ENCODE measurements at places on chromosomes 4 and X.
A peak's percentile ranks its signal among the peaks of the same experiment; 100 is the strongest.

- DNase-seq: no peak
These were observed 20.0 kb upstream of the LEF1 start for GRCh38 chr4:108188770-108189169.

GRCh38 chr4:101649790-101650515 lies 140.6 kb upstream of the BANK1 start:
- DNase-seq: no peak

GRCh38 chrX:120023259-120023658 lies 54.2 kb downstream of the RHOXF2B start:
- DNase-seq: no peak

DNA sequence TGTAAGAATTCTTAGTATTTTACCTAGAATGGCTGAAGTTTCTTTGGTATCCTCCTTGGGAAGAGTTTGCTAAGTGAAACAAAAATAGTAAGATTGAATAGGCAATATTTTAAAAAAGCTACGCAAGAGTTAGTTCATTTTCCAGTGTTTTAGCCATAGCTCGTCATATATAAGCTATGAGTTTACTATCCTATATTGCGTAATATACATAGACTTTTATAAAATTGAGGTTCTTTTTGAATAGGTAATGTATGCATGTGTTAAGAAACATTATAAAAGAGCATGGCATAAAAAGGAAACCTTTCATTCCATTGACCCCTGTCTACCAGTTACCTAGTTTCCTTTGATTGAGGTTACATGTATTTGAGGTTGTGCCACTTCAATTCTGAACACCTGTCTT lies 67.0 kb downstream of the DACH2 start:
- no peak for DNase-seq

- no peak for DNase-seq
These were observed 88.9 kb upstream of the CITED1 start for GRCh38 chrX:72394518-72395170.

DNA sequence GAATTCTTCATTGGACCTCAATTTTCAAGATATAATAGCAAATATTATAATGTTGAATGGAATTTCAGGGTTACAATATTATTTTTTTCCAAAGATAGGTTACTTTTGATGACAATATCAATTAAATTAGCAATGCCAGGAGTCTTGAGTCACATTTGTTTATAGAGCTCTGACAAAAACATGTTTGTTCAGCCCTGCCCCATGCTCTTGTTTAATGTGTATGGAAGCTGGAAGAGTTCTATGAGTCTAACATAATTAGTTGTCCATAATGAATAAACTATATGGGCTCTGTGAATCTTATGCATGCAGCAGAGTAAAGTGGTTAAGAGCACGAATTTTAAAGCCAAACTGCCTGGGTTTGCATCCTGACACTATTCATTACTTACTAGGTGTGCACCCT lies 22.9 kb upstream of the ALB start:
- DNase-seq: no peak

DNA sequence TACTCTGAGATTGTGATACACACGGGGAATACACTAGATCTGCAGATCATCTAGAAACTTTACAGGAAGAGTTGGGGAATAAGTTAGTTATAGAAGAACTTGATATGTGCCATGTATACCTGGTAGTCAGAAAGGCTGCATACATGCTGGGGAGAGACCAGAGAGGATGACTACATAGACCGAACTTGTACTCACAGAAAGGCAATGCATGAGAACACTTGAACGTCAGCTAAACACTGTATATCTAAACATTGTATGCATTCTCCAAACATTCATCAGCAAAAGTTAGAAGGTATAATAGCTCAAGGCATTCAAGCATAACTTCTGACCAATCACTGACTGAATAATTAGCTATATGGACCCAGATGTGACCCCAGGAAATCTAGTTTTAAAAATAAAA lies 78.0 kb upstream of the PDHA2 start:
- DNase-seq: no peak

DNA sequence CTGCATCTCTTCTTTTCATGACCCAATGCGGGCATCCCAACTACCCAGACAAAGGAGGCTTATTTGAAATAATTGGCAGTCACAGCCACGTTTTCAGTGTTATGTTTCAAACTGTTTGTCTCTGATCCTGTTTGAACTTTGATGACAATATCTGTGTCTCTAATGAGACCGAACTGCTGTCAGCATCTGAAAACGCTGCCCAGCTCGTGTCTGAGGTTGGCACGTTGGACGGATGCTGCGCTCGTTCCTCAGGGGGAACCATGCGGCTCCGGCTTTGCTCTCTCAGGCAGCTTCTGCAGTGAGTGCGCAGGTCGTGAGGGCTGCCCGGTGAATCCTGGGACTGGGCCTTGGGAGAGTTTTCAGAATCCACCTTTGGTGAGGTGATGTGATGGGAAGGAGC lies 58.4 kb upstream of the SORBS2 start:
- no peak for DNase-seq

DNA sequence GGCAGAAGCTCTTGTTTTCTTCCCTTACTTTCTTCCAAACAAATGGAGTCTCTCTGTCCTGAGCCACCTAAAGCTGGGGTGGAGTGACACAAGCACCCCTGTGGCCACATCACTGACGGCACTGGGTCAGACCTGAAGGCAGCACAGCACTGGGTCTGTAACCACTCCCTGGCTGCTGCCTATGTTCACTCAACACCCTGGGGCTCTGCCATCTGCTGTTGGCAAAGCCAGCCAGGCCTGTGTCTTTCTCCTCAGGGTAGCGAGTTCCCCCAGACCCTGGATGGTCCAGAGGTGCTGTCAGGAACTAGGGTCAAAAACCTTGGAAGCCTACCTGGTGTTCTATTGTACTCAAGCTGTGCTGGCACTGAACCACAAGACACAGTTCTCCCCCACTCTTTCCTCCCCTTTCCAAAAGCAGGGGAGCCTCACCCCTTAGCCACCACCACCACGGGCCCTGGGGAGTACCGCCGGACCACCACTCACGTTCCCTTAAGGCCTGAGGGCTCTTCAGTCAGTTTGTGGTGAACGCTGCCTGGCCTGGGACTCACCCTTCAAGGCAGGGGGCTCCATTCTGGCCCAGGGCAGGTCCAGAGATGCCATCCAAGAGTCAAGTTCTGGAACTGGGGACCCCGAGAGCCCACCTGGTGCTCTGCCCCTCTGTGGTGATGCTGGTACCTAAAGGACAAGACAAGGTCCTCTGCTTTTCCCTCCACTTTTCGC lies 31.5 kb downstream of the TMEM271 start:
- no peak for DNase-seq

- no peak for DNase-seq
These were observed 214.3 kb downstream of the RAPGEF2 start for GRCh38 chr4:159317203-159317602.

GRCh38 chr4:105707782-105708180 lies 708 bp downstream of the INTS12 start:
- DNase-seq: no peak

GRCh38 chrX:123961268-123962005 lies at the start of gene STAG2:
Gene STAG2, plus strand, starts transcription at chrX:123961706. Its CDS starts 60,922 bp downstream, at chrX:124022628.
- peak; percentile 66 for DNase-seq

- DNase-seq: no peak
These were observed 25.6 kb upstream of the FRAS1 start for GRCh38 chr4:78031417-78031950.

DNA sequence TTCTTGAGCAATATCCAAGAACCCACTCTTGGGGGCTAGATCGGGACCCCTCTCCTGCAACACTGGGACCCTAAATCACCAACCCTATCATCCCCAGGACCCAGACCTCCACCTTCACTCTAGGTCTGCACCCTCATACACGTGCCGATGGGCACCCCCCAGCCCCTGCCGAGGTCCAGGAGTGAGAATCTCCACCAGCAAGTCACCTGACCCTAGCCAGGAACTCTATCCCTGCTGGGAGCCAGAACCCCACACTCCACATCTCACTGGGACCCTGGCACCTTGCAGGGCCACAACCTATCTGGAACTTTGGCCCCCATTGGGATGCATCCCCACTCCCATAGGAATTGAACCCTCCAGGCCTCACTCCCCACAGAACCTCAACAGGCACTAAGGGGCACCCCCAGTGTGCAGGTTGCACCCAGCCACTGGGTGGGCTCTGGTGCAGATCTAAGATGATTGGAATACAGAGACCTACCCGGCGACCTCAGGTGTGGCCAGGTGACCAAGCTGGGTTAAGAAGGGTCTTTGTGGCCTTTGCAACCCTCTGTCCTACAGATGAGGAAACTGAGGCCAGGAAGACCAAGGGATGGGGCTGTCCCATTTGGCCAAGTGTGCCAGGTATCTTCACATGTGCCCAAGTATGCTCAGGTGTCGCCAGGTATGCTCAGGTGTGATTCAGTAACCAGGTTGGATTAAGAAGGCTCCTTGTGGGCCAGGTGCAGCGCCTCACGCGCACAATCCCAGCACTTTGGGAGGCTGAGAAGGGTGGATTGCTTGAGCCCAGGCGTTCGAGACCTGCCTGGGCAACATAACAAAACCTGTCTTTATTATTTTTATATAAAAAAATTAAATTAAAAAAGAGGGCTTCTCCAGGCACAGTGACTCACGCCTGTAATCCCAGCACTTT lies 3.1 kb upstream of the DHRSX start:
- no peak for DNase-seq

- DNase-seq: peak; percentile 46
These were observed 84.0 kb downstream of the RTL9 start for GRCh38 chrX:110442635-110443034.
